Activated CD4-positive, CD25-positive, alpha-beta regulatory T cell (primary cell): ENCODE measurements at places on chromosomes 1 and 21.

- DNase-seq, result no peak
Observed at GRCh38 chr1:27879374-27880082, 7.2 kb downstream of the THEMIS2 start.

GRCh38 chr1:180155182-180155682 is 563 bp downstream of the QSOX1 start:
- DNase-seq, result no peak

DNA sequence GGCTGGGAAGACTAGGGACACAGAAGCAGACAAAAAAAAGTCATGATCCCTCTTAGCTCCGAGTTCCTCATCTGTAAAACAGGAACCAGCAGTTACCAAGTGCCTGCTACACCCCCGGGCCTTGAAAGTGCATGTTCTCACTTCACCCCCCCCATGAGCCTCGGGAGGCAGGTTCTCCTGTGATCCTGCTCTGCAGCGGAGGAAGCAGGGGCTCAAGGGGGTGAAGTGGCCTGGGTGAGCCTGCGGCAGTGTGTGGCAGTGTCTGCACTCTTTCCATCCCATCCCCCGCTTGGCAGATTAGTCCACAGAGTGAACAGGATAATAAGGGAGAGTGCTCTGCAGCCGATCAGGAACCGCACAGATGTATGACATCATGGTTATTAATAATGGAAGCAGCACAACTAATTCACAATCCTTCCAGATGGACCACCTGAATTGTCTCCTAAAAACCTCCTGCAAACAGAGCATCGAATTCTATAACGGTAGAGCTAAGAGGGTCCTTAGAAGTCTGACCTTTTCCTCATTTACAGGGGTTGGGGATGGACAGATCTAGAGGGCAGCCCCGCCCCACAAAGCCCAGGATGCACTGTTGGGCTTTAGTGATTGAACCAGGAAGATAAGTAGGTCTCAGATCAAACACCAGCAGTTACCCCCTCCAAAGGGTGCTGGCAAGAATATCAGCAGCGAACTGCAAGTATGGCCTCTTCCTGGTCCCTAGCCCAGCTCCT is 174.1 kb upstream of the EDN2 start:
- no peak for DNase-seq

- no peak for DNase-seq
Observed at GRCh38 chr1:172477216-172477615, 33.3 kb upstream of the PIGC start.

DNA sequence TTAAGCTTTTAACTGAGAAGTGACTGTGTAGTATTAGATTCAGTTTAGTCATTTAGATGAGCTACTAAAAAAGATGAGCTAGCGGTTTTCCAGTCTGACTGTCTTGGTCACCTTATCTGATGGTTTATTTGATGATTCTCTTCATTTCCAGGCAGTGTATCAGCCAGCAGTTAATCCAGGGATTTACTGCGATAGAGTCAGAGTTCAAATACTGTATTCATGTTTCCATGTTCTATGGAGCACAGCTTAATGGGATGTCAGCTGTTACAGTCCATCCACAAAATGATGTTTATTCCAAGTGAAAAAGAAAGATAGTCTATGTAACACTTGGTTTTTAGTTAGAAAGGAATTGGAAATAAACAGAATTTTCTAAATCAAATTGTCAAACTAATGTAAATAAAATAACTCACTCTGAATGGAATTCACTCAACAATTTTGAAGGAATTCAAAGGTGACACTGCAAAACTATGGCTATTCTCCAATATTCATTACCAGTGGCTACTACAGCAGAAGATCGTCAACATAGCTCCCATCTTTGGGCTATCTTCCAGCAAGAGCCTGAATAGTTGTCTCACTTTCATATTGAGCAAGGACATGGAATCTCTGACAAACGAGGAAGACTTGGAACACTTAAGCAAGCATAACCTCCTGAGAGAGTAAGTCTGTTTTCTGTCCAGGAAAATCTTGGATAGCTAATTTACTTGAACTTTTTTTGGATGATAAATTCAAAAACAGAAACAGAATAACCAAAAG is 54.6 kb upstream of the DPT start:
- no peak for DNase-seq

DNA sequence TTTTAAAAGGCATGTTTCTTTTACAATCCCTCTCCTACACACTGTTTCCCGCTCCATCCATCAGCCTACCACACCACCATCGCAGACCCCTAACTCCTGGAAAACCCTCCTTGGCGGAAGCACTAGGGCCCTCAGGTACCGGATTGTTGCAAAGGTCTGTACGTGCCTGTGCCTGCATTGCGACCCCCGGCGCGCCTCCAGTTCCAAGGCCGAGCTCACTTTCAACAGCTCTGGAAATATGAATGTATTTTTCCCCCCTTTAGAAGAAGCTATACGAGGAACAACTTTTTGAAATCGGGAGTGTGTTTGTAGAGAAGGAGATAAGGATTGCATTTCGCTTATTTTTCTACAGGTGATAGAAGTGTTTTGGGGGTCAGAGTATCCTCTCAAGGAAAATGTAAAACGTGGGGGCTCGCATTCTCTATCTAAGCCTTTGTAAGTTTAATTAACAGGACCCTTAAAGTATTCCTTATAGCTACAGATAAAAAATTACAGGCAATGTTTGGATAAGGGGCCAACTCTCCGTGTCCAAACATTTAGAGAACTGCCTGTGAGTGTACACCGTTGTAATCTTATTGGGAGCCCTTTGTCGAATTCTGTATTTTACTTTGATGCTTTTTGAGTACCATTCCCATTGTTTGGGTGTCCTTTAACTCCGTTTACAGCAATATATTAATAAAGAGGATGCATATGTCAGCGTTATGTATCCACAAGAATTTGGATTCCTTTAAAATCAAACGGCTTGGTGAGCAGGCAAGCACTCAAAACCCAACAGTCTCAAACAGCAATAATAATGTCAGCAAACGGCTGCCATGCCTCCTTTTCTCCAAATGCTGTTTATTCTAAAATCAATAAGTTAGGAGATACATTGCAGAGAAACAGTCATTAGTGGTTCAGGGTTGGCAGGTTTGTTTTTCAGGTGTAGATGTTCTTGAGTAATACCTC is 5.9 kb downstream of the PRRX1 start:
- no peak for DNase-seq

DNA sequence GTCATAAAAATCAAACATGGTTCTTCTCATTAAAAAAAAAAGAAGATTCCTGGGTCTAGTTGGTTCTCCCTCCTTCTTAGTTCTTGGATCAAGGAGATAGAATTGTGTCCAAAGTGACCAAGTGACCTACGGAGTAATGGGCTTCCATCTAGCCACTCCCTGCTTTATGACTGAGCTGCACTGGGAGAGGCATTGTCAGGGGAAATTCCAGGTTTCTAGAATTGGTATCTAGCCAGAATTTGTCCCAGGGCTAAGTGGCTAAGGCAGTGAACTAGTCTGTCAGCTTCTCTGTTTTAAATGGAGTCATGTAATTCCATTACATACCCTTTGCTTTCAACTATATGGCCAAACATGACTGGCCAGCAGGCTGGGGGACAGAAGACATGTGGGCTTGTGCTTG is 40.1 kb upstream of the ERG start:
- DNase-seq, result no peak

DNA sequence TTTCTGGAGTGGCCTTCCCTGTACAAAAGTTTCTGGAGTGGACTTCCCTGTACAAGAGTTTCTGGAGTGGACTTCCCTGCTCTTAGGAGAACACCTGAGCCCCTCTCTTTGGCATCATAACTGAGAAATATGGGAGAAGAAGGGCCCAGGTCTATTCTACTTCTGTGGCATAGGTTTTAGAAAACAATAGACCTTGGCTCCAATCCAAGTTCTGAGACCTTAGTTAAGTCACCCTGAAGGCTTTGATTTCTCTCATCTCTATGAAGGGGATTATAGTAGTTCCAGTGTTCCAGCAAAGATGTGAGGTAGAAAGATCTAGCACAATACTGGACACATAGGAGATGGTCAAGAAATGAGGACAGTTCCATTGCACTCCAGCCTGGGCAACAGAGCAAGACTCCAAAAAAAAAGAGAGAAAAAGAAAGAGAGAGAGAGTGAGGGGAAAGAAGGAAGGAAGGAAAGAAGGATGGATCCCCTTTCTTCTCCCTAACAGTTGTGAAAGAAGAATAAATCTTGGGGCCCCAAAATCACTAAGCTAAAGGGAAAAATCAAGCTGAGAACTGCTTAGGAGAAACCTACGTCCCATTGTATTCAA is 13.3 kb upstream of the EIF4G3 start:
- DNase-seq, result no peak

GRCh38 chr1:65148548-65149350 is 746 bp downstream of the AK4 start:
- no peak for DNase-seq

GRCh38 chr1:32701421-32701911 is 1.1 kb downstream of the SYNC start:
- no peak for DNase-seq

GRCh38 chr1:153698020-153698922 is 19.8 kb downstream of the NPR1 start:
- DNase-seq, result no peak
